Activated CD8-positive, alpha-beta memory T cell treated with anti-CD3 and anti-CD28 coated beads for 4 hours (primary cell): ENCODE measurements at places on chromosomes 12 and 14.

DNA sequence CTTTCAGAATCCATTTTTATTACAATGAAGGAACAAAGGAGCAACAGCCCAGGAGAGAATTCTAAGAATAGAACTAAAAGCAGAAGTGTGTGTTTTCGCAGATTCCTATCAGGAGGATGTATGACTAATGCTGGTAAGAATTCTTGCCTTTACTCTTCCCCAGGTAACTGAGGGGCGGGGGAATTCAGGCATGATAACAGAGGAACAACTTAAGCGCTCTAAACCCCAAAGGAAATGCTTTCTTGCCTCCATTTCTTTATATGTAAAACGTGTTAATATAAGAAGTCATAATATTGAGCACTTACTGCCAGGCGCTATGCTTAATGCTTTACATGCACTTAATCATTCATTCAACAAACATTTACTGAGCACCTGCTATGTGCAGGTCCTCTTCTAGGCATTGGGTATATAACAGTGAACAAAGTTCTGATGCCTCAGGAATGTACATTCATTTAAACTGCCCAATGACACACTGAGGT, 4.5 kb downstream of the HCAR1 start:
- peak; percentile 18 for DNase-seq

DNA sequence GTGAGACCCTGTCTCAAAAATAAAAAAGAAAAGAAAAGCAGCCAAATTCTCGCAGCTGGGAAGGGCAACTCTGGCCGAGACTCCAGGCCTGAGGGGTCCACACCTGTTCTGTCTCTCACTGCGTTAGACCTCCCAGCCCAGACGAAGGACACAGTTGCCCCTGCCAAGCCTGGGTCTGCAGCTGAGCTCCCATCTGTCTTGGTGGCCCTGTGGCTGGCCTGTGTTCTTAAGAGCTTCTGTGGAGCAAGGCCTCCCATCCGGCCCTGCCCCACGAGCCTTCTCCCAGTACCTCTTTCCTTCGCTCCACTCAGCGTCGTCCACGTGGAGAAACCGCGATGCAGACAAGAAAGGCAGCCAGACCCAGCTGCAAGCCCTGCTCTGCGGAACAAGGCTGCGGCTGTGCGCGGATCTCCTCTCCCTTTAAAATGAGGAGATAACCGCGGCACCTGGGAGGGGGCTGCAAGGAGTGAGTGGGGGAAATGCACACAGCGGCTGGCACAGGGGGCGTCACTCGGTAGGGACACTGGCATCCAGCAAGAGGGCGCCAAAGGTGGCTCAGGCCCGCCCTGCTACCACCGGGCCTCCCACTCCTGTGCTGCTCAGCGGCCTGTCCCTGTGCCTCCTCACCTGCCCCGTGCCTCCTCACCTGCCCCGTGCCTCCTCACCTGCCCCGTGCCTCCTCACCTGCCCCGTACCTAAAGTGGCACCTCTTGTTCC, 42.4 kb downstream of the LRRC74A start:
- no peak for DNase-seq

GRCh38 chr12:132006056-132006680, 56.4 kb downstream of the EP400 start:
- no peak for DNase-seq

- DNase-seq = no peak
These were observed 71.7 kb downstream of the KCNC2 start for GRCh38 chr12:75137896-75138295.

DNA sequence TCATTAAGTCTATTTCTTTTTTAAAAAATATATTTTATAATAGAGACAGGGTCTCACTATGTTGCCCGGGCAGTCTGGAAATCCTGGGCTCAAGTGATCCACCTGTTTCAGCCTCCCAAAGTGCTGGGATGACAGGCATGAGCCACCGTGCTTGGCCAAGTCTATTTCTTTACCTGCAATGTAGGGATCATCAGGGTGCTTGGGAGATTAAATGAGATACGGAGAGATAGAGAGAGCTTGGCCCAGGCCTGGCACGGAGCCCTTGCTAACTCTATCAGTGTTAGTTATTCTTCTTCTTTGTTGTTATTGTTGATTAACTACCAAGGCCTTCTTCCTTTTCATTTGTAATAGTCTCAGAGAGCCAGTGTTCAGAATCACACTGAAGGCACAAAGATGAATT, 3.1 kb downstream of the CABP1 start:
- DNase-seq = no peak

DNA sequence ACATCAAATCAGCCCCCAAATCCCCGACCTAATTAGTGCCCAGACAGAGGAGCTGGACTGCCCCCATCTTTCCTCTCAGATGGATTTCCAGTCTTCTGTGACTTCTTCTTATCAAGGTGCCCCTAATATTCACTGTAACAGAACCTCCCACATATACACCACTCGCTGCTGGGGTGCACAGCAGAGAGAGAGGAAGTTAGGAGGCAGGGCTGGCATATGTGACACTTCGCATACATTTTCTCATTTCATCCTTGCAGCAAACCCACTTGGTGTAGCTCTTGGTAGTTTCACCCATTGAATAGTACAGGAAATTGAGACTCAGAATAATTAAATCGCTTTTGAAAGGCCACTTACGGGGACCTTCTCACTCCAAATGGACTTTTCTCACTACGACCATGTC, 56.5 kb upstream of the CCND2 start:
- DNase-seq = no peak

- no peak for DNase-seq
These were observed 23.0 kb upstream of the EIF2B2 start for GRCh38 chr14:74979442-74980397.

DNA sequence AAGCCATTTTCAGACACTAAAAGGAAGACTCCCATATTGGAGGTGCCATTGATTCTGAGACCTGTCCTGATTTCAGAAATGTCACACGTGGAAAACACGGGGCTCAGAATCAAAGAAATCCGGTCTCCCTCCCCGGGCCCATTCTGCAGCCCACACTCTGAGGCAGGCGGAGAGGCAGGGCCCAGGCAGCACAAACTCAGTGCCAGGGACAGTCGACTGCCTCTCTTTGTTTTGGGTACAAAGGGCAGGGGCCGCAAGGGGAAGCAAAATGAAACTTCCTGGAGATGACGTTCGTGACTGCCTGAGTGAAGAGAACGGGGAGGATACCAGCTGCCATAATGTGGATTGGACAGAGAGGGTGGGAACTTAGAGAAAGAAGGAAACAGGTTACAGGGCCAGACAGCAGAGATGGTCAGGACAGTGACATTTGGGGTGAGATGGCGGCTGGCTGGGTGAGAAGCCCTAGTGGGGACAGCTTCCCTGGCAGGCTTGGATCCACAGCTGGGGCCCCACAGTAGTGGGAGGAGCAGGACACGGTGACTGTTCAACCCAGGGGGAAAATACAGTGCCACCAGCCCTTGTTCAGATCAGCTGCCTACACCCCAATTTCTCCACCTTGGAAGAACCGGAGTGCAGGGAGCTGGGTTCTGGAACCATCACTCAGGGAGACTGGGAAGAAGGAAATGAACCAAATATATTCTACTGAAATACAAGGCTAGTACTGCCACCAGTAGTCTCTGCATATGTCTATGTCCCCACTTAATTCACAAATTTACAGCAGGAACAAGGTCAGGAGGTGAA, 8.1 kb downstream of the GAPDH start:
- DNase-seq = no peak

DNA sequence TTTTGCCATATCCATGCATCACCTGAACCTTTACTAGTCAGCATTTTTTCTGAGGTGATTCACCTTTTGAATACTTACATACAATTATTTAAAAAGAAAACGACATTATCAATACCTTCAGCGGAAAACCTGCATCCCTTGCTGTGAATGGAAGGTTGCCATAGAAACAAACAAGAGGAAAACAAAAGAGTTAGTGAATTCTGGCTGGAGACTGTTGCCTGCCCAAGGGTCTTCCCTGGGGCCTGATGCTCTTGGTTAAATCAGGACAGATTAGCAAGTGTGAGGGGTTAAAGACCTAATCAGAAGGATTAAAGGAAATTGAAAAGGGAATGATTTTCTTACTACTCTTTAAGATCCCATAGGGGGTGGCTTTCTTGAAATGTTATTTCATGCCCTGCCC, 96.0 kb upstream of the WSCD2 start:
- no peak for DNase-seq

- no peak for DNase-seq
These were observed 277.4 kb downstream of the BCL11B start for GRCh38 chr14:98994561-98994960.

- DNase-seq = no peak
These were observed 209.6 kb downstream of the EMP1 start for GRCh38 chr12:13405961-13406703.

DNA sequence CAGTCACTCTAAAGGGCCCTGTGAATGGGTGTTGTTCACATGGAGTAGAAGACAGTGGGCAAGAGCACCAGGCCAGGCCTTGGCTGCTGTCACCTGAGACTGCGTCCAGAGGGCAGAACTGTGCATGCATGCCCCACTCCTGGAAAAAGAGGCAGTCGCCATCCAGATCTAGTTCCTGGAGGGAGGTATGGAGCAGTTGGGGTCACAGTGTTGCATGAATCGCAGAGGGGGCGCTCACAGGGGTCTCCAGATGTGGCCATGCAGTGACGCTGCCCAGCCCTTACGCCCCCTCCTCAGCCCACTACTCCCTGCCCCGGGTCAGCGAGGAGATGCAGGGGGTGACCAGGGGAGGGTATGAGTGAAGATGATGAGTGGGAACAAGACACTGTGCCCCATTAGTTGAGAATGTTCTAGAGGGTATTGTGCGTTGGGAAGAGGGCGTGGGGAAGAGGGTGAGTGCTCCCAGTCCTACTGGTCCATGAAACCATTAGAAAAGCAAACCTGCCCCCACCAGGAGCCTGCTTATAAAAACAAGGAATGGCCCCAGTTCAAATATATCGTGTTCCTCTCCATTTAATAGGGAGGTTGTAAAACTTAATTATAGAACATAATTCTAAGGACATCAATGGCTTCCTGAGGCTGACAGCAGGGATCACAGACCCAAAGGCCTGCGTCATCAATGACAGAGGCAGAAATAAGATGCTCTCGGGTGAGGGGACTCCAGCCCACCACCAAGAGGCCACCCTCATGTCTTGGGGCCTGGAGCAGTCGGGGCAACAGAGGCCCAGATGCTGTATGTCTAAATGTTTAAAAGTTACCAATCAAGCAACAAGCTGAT, 32.2 kb upstream of the BCL7A start:
- DNase-seq = no peak

GRCh38 chr12:24778486-24779304, 170.2 kb downstream of the BCAT1 start:
- DNase-seq = no peak

DNA sequence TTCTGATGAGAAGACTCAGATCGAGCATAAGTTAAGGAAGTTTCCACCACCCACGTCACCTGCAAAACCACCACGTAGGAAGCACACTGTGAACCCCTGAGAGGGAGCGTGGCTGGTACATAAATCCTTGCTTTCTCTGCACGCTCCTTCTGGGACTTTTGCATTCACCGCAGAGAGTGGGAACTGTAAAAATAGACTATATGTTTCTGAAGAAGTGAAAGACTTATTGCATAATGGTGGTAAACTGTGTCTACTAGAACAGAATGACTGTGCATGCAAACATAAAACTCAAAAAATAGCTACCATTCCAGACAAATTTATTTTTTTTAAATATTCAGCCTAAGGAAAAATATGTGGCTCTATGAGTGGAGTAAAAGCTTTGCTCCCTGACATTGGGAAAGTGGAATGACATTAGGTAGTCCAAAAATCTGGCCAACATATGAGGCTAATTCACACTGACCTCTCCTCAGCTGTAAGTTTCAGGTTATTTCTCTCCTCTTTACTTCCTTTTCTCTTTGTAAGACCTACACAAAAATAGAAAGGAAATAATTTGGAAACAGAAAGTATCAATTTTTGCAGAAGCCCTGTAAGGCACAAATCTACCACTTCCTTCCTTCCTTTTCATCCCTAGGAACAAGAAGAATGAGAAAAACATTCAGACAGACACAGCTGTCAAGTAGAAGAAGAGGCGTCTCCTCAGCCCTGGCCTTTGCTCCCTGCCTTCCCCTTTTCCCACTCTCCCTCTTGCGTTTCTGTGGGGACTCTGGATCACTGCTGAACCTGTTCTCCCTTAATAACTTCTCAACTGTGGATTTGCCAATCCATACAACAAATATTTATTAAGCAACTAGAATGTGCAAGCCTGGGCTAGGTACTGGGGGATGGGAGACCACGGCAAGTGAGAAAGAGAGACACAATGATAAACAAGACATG, 264.3 kb upstream of the FOXN3 start:
- peak; percentile 33 for DNase-seq

- no peak for DNase-seq
These were observed 126.7 kb downstream of the TTC6 start for GRCh38 chr14:37721976-37722659.

GRCh38 chr12:10612984-10613348, 443 bp downstream of the MAGOHB start:
- DNase-seq = no peak

GRCh38 chr14:68780358-68781160, 12.3 kb downstream of the ZFP36L1 start:
- DNase-seq = no peak

DNA sequence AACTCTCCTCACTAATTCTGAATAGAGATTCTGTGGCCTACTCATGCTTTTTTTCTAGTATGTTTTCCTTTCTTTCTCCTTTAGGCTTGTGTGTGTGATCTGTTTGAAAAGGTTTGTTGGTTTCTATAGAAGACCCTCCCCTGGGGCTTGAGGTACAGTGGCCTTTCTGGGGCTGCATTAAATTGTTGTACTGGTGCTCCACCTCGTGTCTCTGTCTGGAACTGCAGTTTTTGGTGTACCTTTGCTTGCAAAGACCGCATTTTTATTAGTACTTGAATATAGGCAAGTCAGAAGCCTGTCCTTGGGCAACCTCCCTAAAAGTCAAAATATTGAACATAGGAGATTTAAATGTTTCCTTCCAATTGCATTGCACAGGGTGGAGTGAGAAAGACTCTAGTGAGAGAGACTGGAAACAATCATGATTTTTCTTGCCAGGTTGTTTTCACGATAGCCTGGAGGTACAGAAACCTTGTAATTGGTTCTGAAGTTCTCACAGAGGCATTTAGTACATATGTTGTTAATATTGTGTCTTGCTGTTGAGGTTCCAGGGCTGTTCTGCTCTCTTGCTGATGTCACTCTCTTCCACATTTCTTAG, 39.0 kb downstream of the SLCO1B1 start:
- DNase-seq = no peak

- DNase-seq = no peak
These were observed 26.2 kb downstream of the MNAT1 start for GRCh38 chr14:60760644-60761364.

GRCh38 chr12:115383668-115384067, 699.7 kb upstream of the TBX3 start:
- no peak for DNase-seq

- no peak for DNase-seq
These were observed 102.2 kb downstream of the ERC1 start for GRCh38 chr12:1093166-1093751.

- DNase-seq = no peak
These were observed 2.8 kb downstream of the CAND1 start for GRCh38 chr12:67271976-67272375.

DNA sequence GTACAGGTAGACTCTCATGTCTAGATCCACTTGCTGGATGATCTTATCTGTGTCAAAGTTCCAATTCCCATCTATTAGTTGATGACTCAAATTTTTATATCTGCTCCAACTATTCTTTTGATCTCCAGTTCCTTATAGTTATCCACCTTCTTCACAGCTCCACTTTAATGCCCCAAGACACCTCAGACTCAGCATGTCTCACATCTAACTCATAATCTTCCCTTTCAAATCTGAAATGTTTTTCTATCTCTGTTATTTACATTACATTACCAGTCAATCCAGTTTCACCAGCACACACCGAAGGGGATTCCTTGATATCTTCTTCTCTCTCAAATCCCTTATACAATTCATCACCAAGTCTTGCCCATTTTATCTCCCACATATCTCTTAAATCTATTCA, 3.7 kb upstream of the METAP2 start:
- no peak for DNase-seq

- DNase-seq = peak; percentile 18
These were observed 10.7 kb upstream of the FKBP4 start for GRCh38 chr12:2783936-2784600.
